ENCODE measurements at places on chromosomes 2 and 18.

DNA sequence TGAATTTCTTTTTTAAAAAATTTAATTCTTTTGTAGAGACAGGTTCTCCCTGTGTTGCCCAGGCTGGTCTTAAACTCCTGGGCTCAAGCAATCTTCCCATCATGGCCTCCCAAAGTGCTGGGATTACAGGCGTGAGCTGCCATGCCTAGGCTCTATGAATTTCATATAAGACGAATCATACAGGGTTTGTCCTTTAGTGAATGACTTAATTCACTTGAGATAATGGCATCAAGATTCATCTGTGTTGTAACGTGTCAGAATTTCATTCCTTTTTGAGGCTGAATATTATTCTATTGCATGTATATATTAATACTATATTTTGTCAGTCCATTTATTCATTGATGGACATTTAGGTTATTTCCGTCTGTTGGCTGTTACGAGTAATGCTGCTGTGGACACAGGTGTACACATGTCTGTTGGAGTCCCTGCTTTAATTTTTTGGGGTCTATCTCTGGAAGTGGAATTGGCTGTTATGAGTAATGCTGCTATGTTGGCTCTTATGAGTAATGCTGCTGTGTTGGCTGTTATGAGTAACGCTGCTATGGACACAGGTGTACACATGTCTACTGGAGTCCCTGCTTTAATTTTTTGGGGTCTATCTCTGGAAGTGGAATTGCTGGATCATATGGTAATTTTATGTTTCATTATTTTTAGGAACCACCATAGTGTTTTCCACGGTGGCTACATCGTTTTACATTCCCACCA, 210.6 kb downstream of the CAMKMT start:
- no peak for DNase-seq

- DNase-seq, result no peak
Observed at GRCh38 chr2:66495788-66496640, 61.1 kb downstream of the MEIS1 start.

- DNase-seq, result no peak
Observed at GRCh38 chr2:103448495-103448894, 686.7 kb downstream of the TMEM182 start.

GRCh38 chr2:168801961-168802858, at the start of gene NOSTRIN:
Gene NOSTRIN, plus strand, starts transcription at chr2:168802637. Its CDS starts 10 bp downstream, at chr2:168802647.
- DNase-seq, result peak; percentile 74

- DNase-seq, result no peak
Observed at GRCh38 chr18:43134876-43135275, 19.4 kb upstream of the RIT2 start.

DNA sequence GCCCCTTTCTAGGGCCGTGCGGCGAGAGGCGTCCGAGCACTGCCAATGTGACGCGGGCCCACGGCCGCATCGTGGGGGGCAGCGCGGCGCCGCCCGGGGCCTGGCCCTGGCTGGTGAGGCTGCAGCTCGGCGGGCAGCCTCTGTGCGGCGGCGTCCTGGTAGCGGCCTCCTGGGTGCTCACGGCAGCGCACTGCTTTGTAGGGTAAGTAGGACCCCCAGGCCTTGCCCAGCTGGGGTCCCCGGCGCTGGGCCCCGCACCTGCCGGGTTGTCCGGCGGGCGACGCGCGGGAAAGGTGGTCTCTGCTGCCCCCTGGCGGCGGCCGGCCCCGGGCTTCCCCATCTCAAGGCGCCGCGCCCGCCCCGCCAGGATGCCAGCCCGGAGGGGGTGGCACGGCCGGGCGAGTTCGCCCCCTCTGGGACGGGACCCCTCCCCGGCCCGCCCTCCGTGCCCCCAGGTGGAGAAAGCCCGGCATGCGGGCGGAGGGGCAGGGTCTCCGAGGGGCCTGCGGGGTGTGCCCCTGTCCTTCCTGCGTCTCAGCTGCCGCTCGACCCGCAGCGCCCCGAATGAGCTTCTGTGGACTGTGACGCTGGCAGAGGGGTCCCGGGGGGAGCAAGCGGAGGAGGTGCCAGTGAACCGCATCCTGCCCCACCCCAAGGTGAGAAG, 1.9 kb downstream of the PRSS56 start:
- peak; percentile 41 for DNase-seq

- no peak for DNase-seq
Observed at GRCh38 chr2:209472871-209473270, 49.0 kb downstream of the MAP2 start.
